Heart right ventricle (tissue), 16 donors: ENCODE measurements at places on chromosomes 16 and 17. TPM values are rescaled to one million over a fixed set of nuclear protein-coding genes. Genes with fewer than 3 reads are reported as not detected.
A peak's percentile ranks its signal among the peaks of the same experiment; 100 is the strongest.

DNA sequence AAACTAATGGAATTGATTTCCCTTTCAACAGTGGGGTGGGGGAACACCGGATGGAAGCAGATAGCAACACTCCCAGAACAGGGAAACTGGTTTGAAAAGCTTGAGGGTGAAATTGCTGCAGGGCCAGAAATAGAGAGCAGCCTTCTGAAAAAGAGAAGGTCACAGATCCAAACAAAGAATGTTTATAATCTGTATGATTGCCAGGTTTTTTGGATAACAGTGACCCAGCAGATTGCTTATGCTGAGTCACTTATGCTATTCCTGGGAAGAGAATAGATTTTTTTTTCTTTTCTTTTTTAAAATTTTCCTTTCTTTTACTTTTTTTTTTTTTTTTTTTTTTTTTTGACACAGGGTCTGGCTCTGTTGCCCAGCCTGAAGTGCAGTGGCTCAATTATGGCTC lies 641.3 kb downstream of the KCNJ2 start:
- no peak for DNase-seq

Gene TMED6
- polyA plus RNA-seq, result not detected

Gene HS3ST6
- polyA plus RNA-seq, result 0.03 TPM

DNA sequence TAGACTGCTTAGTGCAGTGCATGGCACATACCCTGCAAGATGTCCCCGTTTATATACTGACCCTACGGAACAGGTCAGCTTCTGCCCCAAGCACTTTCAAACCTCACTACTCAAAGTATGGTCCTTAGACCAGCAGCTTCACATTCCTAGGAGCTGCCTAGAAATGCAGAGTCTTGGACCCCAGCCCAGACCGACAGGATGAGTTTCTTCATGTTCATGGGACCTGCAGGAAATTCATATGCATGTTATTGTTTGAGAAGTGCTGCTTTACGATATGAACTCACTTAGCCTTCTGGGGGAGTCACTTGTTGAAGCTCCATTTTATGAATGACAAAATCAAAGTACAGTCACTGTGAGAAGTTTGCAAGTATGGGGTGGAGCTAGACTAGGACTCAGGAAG lies 82.6 kb downstream of the DYNLRB2 start:
- DNase-seq, result no peak

DNA sequence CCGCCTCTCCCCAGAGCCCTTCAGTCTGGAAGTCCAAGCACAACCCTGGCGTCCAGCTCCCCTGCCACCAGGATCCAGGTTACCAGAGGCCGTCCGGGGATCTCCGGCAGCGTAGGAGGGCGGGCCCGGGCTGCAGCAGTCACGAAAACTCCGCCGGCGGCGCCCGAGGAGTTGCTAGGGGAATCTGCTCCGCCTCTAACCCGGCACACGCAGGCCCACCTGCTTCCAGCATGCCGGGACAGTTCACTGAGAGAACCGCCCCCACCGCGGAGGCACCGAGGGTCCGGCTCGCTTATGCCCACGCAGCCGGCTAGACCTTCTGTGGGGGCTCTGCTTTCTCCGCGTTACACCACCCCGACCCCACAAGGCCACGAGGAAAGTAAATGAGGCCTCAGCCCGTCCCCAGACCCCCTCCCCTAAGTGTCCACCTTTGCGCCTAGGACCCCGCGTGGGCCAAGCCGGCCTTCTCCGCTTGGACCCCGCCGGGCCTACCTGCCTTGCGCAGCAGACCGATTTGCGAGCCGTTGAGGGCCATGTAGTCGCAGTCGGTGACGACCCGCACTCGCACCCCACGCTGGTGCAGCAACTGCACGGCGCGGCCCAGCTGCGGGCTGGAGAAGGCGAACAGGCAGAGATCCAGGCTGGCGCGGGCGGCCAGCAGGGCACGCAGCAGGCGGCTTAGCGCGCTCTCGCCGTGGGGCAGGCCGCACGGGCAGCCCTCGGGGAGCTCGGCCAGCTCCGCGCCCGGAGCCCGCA lies 587 bp downstream of the PLD6 start:
- DNase-seq, result peak; percentile 51

Gene SMIM22
- polyA plus RNA-seq, result not detected

GRCh38 chr16:17510567-17510966 lies 39.8 kb upstream of the XYLT1 start:
- DNase-seq, result no peak

DNA sequence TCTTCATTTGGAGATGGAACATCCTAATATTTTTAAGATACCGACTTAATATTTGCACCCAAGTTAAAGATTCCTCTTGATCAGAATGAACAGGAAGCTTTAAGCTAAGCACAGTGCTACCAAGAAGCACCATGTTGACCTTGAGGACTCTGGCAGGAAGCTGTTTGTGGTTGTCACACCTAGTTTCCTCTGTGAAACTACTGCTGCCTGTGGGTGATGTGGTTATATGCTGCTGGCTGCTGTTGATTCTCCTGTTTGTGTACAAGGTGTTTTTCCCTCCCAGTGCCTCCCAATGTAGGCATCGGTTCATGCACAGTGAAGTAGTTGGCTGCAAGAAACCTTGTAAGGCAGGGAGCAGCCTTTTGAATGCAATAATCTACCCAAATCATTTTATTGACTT lies 23.4 kb downstream of the RBL2 start:
- DNase-seq, result no peak

- DNase-seq, result peak; percentile 32
Measured at GRCh38 chr16:85555719-85556455, 57.2 kb upstream of the GSE1 start.

GRCh38 chr17:14297161-14297851 lies 3.6 kb upstream of the HS3ST3B1 start:
- DNase-seq, result no peak

DNA sequence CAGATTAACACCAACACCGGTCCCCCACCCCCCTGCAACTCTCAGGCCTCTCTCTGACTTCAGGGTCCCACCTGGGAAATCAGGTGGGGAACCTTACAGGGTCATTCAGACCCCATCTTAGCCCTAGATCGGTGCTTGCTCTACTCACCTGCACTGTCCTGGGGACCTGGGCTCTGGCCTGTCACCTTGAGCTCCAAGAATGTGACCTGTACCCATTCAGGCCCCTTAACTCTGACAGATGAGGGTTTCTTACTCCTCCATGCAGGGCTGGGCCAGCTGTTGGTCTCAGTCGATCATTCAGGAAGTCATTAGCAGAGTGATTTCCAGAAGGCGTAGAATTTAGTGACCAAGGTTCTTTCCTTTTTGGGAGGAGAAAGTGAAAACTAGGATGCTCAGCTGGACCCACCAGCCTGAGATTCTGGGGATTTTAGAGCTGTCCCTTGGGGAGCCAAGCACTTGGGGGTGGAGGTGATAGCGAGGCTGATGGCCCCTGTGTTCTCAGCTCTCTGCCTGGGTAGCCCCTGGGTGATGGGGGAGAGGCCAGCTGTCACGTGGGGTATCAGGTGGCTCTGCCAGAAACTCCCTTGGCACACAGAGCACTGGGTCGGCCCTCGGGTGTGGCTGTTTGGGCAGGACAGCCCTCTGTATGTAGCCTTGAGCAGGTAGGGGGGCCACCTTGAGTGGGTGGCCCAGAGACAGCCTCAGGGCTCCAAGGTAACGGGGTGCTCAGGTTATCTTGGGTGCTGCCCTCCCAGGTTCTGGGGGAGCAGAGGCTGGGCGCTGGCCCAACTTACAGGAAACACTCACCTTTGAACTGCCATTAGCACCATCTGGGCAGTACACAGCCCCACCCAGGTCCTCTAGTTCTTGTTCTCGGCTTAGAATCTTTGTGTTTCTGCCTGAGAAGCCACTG lies 724 bp downstream of the MVP start:
- DNase-seq, result no peak

Gene CCL4
- 0.80 TPM for polyA plus RNA-seq

DNA sequence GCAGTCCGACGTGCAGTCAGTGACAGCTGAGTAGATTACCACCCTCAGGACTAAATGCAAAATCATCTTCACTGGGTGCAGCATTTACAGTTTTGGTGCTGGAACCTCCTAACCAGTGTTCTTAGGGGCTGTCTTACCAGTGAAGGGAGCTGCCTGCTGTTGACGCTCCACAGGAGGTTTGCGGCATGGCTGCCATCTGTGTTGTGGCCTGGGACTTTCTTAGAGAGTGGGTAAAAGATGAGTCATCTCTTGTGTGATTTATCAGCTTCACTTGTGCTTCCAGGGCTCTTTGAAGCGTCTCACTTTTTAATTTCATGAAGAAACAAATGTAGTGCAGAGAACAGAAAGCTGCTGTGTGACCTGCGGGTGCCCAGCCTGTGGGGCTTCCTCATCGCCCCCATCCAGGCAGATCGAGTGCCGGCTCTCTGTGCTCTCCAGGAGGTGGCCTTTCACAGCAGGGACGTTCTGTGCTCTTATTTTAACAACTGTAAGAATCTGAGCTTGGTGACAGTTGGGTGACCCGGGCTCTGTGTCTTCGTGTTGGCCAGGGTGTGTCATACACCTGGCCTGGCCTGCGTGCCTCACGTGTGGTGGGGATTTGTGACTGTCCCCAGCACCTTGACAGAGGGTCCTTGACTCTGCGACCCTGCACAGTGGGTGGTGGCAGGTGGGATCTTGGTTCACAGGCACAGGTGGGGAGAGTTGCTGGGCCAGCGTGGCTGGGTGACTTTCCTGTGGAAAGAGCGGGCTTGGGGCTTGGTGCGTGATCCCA lies 24.3 kb upstream of the ZNF750 start:
- no peak for DNase-seq

DNA sequence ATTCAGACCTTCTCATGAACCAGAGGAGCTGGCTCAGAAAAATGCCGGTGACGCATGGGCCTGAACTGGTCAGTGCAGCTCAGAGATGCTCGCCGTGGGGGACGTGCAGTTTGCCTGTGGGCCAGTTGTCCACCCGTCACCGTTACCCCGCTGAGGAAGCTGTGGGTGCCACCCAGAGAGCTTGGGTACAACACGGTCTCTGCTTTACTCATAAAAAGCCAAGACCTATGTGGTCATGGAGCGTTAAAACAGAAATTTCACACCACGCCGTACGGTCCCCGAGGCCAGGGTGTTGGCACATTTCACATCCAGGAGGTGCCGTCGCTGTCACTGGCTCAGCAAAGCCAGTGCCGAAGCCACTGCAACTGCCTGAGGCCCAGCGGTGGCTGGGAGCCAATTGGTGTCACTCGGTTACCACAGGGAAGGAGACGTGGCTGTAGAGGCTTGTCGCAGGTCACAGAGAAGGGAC lies 120.9 kb downstream of the METRNL start:
- peak; percentile 75 for DNase-seq

Gene PERCC1
- polyA plus RNA-seq, result 0.04 TPM

Gene GCGR
- polyA plus RNA-seq, result 0.03 TPM

GRCh38 chr17:66777689-66778225 lies 57.2 kb upstream of the CACNG5 start:
- DNase-seq, result no peak
